ENCODE measurements at places on chromosomes 7 and 10. TPM values are rescaled to one million over a fixed set of nuclear protein-coding genes. Genes with fewer than 3 reads are reported as not detected.

Gene ATRNL1
- not detected for total RNA-seq

Gene VPS41
- total RNA-seq: 66.0 TPM

Gene OPN1SW
- total RNA-seq: not detected

Gene VAX1
- total RNA-seq: not detected

Gene ABCB1
- total RNA-seq: 17.0 TPM

Gene WNT8B
- total RNA-seq: not detected

GRCh38 chr10:4730998-4731397 lies 95.0 kb upstream of the AKR1E2 start:
- no peaks in the 10 kb centered on the region for H3K36me3 ChIP-seq
- H3K4me3 ChIP-seq: no peak overlapping the region
- no peaks in the 10 kb centered on the region for H3K4me1 ChIP-seq
- no peak overlapping the region for H3K27ac ChIP-seq
- no peaks in the 10 kb centered on the region for H3K27me3 ChIP-seq

DNA sequence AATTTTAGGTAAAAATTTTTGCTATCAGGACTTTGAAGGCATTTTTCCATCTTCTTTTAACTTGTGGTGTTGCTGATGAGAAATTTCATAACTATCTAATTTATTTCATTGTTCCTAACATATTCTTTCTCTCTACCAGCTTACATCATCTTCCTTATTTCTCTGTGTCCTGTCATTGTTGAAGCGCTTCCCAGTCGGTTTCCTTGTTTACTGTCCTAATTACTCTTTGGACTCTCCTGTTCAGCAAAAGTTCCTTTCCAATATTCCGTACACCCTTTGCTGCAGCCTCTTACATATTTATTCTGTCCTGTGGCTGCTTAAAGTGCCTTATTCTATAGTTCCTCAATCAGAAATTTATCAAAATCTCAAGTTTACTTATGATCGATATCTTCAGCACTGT lies 609.0 kb upstream of the FZD8 start:
- no peak for DNase-seq
- H3K27ac ChIP-seq: no peak overlapping the region
- no peaks in the 10 kb centered on the region for H3K36me3 ChIP-seq
- H3K4me1 ChIP-seq: no peaks in the 10 kb centered on the region

GRCh38 chr7:101120315-101120714 lies 6.6 kb upstream of the SERPINE1 start:
- H3K4me1 ChIP-seq: peaks cover 7% of the 10 kb centered on the region
- no peak for DNase-seq
- no peak overlapping the region for H3K27ac ChIP-seq
- no peaks in the 10 kb centered on the region for H3K36me3 ChIP-seq
- H3K4me3 ChIP-seq: no peak overlapping the region

Data from CD8-positive, alpha-beta memory T cell (primary cell).